ENCODE measurements at places on chromosomes 7 and 10.

- no peak for DNase-seq
Measured at GRCh38 chr7:135599471-135599870, 41.8 kb downstream of the NUP205 start.

- no peak for DNase-seq
Measured at GRCh38 chr10:84424731-84425167, 96.4 kb downstream of the CCSER2 start.

- no peak for DNase-seq
Measured at GRCh38 chr10:132319853-132320653, 11.9 kb upstream of the LRRC27 start.

DNA sequence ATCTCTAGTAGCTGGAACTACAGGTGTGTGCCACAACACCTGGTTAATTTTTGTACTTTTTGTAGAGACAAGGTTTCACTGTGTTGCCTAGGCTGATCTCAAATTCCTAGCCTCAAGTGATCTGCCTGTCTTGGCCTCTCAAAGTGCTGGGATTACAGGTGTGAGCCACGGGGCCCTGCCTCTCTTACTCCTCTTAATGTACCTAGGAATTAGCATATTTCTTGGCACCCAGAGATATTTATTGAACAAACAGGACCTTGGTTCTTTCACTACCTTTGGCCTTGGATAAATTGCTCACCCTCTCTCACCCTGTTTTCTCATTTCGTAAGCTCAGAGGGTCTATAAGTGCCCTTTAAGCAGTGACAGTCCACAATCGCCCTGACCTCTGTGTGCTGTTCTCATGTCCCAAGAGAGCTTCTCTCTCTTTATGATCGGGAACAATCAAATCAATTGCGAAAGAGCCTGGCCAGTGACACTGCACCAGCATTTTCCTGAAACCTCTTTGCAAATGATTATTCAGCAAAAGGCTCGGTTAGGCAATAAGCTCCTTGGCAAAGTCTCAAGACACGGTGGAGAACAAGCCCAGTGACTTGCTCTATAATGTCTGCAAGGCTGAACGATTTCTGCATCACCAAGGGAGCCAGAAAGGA is 117.7 kb downstream of the APBB1IP start:
- no peak for DNase-seq

GRCh38 chr7:46153583-46153950 is 232.5 kb upstream of the IGFBP3 start:
- no peak for DNase-seq

DNA sequence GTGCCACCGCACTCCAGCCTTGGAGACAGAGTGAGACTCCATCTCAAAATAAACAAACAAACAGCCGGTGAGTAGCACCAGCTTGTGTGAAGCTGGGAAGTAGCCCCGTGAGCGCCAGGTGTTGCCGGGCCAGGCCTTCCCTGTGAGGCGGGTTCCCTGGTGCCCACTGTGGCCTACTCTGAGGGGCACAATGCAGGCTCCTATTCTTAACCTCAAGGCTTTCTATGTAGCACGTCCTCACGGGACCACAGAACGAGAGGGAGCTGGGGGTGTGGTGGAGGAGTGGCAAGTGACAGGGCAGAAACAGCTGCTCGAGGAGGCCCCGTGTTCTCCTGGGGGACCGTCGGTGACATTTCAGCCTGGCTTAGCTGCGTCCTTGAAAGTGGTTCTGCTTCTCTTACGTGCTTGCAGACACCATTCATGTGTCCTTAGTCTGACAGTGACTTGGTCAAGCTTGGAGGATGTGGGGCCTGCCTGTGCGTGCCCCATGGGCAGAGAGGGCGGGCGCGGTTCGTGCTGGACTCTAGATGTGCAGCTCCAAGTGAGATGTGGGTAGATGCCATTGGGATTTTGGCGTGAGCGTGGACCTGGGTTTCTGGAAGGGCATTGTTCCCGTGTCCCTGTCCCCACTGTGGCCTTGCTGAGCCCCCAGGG is 116.6 kb downstream of the NKX6-2 start:
- DNase-seq, result no peak

- no peak for DNase-seq
Measured at GRCh38 chr7:79652619-79653018, 199.2 kb upstream of the MAGI2 start.

- DNase-seq, result peak; percentile 45
Measured at GRCh38 chr7:92717993-92718716, 118.2 kb downstream of the CDK6 start.

DNA sequence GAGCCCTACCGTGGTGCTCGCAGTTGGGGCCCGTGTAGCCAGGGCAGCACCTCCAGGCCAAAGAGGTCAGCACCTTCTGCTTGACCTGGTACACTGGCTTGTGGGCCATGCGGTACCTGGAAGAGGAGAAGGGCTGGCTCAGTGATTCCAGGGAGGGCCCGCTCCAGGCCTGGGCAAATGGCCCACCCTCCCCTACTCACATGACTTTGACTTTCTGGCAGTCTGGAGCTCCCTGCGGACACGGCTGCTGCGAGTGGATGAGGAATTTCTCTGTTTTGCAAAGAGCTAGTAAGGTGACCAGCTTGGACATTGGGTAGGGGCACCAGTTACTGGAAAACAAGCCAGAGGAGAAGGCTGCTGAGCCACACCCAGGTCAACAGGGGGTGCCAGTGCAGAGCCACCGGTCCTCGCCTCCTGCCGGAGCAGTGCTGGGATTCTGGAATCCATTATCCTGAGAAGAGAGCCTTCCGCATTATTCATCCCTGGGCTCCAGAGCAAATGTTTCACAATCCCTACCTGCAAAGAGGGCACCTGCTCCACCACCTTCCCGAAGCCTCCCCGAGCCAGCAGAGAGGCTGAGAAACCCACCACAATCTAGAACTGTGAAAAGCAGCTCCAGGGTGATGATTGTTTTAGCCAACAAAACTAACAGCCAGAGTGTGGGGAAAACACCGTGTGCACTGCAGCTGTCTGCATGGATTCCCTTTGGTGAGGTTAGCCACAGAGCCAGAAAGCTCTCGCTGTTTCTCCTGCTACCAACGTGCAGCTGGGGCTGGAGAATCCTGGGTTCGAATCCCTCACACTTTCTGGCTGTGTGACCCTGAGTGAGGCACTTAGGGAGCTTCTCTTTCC is 11.8 kb downstream of the MMRN2 start:
- DNase-seq, result no peak

GRCh38 chr7:152144557-152145245 is 119.2 kb downstream of the GALNT11 start:
- DNase-seq, result no peak

- DNase-seq, result no peak
Measured at GRCh38 chr10:52466464-52466863, 152.4 kb downstream of the DKK1 start.

- DNase-seq, result peak; percentile 41
Measured at GRCh38 chr7:26202019-26202990, 760 bp downstream of the CBX3 start.

- no peak for DNase-seq
Measured at GRCh38 chr7:44116789-44117666, 6.3 kb downstream of the POLD2 start.

DNA sequence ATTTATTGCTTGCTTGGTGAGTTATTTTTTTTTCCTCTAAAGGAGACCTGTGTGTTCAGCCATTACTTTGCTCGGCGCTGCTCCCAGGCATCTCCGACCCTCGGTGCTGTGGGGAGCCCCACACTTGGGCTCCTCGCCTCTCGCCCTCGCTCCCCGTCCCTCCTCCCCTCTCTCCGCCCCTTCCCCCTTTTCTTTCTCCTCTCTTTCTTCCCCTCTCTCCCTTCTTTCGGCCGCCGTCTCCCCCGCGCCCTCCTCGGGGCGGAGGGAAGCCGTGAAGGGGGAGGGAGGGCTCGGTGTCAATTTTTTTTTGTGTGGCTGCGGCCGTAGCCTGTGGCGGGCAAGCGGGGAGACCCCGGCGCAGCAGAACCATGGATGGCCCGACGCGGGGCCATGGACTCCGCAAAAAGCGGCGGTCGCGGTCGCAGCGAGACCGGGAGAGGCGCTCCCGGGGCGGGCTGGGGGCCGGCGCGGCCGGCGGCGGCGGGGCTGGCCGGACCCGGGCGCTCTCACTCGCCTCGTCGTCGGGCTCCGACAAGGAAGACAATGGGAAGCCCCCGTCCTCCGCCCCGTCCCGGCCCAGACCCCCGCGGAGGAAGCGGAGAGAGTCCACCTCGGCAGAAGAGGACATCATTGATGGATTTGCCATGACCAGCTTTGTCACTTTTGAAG is 1.1 kb downstream of the AUTS2 start:
- no peak for DNase-seq

DNA sequence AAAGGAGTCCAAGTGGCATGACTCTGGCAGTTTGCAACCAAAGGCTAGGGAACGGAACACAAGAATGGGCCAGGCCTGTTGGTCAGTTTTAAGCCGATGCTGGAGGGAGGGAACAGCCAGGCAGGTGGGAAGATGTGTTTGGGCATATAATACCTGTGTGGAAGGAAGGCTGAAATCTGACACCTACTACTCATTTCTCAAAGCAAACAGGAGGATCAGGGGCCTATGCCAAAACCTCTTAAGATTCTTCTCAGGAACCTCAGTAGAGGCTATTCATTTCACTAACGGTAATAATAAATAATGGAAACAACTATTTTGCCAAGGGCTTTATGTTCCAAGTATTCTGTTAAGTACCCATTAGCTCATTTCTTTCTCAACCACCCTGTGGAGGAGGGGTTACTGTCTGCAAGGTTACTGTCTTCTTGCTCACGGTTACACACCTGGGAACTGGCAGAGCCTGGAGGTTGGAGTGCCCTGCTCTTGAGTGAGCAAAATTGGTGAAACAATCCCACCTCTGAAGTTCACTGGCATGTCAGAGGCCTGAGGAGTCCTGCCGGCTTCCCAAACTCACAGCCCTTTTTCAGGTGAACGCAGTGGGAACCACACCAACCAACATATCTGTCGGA is 35.5 kb downstream of the GOT1 start:
- no peak for DNase-seq

DNA sequence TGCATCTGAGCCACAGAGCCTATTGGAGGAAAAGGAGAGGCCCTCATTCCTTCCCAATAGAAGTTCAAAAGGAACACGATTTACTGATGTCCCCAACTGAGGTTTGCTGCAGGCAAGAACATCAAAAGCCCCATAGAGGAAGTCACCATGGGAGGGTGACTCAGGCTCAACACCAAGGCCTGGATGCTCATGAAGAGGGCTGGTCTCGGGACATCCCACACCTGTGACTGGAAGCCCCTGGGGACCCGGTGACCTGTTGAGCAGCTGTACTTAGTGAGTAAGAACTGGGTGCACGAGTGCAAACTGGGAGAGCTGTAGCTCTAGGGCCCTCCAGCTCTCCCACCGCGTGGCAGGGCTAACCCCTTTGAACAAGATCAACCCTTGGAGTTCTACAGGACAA is 38.0 kb downstream of the CYTH3 start:
- no peak for DNase-seq

DNA sequence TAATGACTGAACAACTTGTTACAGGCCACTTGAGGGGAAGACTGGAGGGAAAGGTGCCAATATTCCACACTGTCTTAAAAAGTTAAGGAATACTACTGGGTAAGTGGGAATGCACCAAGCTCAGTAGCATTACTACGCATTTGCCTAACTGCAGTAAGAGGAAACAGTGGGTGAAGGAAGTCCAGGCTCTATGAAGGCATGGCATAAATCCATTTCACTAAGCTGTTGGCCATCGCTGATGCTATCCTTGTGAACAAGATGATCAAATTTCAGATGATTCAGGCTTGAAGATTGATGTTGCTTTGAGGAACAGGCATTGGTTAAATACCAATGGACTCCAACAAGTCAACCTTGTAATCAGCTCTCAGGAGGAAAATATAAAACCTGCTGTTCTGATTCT is 44.2 kb upstream of the TES start:
- no peak for DNase-seq

DNA sequence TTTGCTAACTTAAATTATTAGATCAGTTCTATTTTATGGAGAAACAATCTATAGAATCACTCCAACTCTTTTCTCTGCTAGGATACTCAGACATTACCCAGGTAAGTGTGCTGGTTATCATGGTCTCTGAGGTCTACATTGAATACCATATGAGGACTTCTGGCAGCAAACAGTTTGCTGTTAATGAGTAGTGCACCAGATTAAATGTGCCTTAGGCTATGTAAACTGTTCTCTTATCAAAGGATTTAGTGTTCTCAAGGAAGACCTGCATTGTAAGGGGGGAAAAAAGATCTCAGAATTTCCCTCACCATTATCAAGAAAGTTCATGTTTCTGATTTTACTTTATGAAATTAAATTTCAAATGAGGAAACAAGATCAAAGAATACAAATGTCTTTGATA is 107.5 kb downstream of the ITGB8 start:
- no peak for DNase-seq

DNA sequence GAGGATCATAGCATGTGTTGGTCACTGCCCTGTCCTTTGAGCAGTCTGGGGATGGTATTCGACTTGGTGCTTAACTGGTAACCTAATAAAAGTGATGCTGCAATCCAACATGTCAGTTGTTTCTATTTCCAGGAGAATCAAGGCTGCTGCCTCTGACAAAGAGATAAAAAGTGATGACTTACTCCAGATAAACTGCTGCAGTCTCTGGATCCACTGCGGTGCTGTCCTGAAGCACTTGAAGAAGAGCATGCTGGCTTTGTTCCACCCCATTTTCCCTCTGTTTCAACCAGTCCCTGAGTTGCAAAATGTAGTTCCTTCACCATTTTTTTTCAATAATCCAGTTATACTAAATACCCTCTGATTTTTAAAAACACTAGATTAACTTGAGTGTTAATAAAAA is 403.5 kb upstream of the ANKRD30A start:
- no peak for DNase-seq

DNA sequence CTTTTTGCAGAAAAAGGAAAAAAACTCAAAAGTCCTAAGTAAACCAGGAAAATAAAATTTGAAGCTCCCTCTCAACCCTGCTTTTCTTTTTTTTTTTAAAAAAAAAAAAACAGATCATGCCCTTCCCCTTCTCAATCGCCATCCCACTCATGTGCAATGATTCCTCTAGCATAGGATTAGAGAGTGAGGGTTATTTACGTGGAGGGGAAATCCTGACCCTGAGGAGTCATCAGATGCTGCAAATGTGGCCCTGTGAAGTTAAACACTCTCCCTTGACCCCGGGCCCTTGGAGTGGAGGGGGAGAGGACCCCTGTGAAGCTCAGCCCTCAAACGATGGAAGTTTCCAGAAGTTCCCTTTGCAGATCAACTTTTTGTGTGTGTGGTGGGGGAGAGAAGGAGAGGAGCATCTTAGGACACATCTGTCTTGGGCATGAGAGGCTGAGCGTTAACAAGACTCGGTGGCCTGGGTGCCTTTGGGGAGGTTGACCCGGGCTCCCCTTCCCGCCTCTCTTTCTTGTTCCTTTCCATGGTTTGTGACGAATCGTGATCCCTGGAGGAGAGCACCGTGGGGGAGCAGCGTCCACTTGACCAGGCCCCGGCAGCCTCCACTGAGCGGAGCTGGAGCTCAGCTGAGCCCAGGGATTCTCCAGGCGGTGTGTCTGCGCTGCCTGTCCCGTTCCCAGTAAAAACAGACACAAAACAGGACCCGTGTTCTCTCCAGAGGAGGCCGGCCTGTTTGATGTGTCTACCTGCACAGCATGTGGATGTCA is 1.5 kb upstream of the SHH start:
- DNase-seq, result no peak

GRCh38 chr7:70040970-70041766 is 442.9 kb downstream of the AUTS2 start:
- peak; percentile 59 for DNase-seq
